ENCODE measurements at places on chromosomes 5 and 9.

DNA sequence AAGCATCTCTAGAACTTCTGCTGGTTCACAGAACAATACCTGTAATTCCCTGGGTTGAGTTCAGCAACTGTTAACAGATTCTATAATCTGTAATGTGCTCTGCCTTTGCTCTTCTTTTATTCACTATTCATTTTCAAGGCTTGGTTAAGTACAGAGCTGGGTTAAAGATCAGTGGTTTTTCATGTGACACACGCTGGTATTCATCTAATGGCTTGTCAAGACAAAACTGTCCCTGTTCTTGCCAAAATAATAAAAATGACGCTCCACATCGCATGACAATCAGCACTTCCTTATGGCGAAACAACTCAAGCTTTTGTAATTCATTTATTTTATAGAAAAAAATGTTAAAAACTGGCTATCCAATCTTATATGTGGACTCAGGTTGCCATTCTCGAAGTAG lies 137.9 kb downstream of the BNC2 start:
- no peak for DNase-seq

DNA sequence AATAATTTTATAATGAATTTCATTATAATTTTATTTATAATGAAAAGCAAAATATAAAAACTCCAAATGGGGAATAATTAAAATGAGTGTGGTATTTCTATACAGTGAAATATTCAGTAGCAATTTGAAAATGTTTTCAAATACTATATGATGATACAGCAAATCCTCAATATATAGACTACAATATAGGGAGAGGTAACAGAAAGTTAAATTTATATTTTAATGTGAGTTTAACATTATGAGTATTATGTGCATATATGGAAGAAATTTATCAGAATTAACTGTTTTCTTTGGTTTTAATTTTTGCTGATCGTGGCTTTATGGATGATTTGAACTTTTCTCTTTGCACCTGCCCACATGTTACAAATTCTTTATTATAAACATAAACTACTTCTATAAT lies 500.9 kb upstream of the ARRDC3 start:
- no peak for DNase-seq

GRCh38 chr9:123081824-123082223 lies 48.4 kb downstream of the GPR21 start:
- DNase-seq, result no peak

DNA sequence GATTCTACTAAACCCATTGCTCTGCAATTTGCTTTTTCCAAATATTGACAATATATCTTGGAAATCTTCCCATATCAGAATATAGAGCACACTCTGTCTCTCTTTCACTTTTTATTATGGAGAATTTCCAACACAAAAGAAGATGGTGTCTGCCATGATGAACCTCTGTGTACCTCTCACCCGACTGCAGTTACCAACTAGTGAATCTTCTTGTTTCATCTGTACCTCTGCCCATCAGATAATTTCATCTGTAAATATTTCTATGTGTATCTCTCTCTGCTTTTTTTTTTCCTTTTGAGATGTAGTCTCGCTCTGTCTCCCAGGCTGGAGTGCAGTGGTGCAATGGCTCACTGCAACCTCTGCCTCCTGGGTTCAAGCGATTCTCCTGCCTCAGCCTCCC lies 62.8 kb downstream of the NTNG2 start:
- no peak for DNase-seq

DNA sequence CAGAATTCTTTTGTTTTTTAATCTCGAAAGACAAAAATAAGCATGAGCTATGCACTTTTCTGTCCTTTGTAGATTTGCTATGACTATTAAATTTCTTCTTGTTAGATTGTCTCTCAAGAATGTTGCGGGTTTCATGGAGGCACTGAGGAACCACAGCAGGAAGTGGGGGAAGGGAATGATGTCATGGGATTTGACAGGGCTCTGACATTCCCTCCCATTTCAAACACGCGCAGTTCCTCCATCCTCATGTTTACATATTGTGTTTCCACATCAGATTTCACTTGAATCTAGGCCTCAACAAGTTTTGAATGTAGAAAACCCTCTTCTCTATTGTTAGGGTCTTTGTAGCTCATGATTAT lies 154.8 kb downstream of the PALM2AKAP2 start:
- DNase-seq, result no peak

- DNase-seq, result no peak
These were observed 538.2 kb downstream of the CCDC171 start for GRCh38 chr9:16090907-16091629.

DNA sequence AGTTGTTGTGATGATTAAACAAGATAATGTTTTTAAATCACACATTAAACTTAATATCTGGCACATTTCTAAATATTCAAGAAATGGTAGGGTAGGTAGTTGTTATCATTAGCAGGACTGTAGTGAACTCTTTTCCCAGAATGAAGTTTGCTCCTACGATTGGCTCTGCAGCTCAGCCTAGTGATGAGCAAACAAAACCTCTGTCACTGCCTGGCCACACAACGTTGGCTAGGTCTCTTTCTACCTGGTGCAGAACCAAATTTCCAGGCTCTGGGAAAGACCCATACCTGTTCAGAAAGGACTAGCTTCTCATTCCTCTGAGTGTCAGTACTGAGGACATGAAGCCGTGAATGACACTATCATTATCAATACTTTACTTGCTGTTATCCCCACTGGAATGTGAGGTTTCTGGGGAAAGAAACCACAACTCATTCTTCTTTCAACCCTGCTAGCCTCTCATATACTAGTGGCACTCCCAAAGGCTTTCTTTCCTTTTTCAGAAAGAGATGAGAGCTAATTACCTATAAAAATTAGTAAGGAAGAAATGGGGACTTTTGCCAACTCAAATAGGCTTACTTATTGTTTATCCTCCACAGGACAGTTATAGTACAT lies 219.3 kb upstream of the TRIM32 start:
- DNase-seq, result no peak

GRCh38 chr9:42388846-42389245 lies 205.4 kb downstream of the SPATA31A6 start:
- no peak for DNase-seq

DNA sequence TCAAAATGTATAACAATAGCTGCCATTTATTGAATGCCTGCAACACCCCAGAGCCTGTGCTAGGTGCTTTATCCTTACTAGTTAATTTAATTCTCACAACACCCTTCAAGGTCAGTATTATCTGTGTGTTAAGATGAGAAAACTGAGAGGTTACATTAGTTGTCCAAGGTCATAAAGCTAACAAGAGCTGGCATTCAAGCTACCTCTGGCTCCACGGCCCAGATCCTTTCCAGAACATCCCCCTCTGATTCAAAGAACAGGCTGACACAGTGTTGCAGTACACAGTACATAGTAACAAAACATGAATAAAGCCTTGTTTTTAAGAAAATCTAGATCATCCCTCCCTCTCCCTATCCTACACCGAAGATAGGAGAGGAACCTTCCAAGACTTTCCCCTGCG lies 9.4 kb upstream of the FRMPD1 start:
- DNase-seq, result no peak

DNA sequence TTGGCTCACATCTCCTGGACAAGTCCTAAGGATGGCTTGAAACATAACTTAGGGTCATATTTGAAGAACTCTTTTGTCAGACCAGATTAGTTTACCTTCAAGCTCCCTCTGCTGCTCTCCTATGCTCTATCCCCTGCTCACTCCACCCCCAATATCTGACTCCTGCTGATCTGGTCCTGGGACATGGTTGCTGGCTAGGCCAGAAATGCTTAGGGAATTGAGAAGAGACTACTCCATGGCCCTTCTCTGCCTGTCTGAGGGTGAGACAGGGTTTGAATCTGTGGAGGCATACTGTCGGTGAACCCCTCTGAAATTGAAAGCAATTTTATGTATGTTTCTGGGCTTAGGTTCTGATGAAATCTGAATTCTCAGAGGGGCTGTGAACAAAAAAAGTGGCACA lies 3.3 kb downstream of the OTULIN start:
- no peak for DNase-seq

DNA sequence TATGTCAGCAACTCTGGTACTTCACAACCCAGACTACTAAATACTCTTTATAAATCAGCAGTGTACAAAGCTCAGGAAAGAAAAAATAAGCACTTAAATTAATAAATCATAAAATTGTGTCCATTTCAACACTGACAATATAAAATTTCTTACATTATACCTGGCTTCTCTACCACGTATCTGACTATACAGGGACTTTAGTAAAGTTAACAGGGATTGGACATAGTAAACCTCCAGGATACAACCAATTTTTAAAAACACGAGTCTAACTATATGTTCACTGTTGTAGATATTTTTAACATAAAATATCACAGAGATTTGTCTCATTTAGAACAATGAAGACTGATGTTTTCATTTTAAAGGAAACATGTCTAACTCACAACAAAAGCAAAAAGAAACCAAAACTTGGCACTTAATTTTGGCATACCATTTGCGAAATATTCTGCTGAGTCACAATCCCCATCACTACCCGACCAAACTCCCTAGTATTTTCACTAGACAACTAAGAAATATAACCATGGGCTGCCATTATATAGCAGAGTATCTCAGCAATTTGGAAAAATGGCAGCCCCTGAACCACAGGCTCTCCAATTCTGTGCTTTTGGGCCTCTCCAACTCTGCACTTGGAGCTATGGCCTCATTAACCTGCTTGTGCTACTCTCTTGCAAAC lies 14.4 kb downstream of the FAM169A start:
- DNase-seq, result no peak

DNA sequence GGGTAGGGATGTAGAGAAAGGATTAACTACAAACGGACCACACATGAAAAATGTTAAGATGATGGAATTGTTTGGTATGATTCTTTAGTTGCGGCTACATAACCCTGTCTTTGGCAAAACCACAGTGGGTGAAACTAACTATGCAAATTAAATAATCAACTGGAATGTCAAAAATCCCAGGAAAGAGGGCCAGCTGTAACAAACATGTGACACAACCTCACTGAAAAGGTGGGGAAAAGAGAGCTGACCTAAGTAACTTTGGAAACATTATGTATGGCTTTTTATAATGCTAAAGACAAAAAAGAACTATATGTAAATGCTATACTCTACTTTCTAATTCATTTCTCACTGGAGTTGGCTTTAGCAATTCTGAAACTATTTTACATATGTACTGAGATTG lies 252.0 kb downstream of the MRPS30 start:
- DNase-seq, result no peak

- no peak for DNase-seq
These were observed 3.6 kb upstream of the B4GALT1 start for GRCh38 chr9:33170464-33171415.

GRCh38 chr9:137638680-137639079 lies 19.9 kb downstream of the EHMT1 start:
- DNase-seq, result no peak

DNA sequence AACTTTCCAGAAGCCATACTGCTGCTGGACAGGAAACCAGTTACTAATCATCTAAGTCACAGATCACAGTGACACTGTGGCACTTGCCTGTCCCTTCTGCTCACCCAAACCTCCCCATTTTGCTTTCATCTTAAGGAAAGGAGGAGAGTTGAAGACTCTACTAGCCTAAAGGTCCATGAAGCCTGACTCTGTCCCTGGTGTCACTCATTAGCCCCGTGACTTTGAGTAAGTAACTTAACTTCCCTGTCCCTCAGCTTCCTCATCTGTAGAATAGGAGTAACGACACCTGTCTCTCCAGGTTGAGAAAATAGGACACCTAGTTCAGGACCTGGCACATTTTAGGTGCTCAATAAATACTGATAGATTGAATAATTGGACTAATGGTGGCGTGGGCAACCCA lies 536 bp upstream of the SLC6A7 start:
- DNase-seq, result no peak

DNA sequence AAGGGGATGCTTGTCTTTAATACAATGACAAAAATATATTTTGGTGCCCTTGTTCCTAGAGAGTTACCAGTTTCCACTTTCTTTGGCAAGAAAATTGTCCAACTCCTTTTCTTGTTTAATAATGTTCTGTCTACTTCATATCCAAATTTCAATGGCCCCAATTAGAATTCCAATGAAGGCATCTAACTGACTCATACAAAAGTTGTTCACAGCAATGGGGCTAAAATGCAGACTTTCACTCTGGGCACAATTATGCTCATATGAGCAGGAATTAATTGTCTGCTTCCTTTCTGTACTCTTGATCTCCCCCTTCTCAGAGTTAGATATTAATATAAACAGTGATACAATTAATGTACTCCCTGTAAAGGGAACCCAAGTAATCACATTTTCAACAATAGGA lies 42.1 kb upstream of the ZNF622 start:
- DNase-seq, result no peak

GRCh38 chr5:34499001-34499734 lies 157.0 kb upstream of the RAI14 start:
- no peak for DNase-seq

- no peak for DNase-seq
These were observed 75.0 kb upstream of the SAP30L start for GRCh38 chr5:154370813-154371212.

- no peak for DNase-seq
These were observed 93.9 kb upstream of the IL33 start for GRCh38 chr9:6121707-6122106.

DNA sequence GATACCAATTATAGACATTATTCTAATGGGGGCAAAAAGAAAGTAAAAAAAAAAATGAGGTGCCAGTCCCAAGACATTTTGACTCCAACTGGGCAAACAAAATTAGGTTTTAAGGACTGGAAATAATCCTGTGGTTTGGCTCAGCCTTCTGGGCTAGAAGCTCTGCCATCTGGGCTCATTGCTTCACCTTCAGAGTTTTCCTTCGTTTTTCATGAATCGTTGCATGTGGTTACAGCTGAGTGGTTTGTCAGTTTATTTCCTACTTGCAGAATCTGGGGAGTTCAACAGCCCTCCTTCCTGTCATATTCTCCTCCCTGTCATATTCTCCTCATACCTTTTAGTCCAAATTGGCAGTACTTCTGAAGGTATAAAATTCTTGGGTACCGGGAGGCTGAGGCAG lies 12.0 kb downstream of the UGT3A2 start:
- no peak for DNase-seq

DNA sequence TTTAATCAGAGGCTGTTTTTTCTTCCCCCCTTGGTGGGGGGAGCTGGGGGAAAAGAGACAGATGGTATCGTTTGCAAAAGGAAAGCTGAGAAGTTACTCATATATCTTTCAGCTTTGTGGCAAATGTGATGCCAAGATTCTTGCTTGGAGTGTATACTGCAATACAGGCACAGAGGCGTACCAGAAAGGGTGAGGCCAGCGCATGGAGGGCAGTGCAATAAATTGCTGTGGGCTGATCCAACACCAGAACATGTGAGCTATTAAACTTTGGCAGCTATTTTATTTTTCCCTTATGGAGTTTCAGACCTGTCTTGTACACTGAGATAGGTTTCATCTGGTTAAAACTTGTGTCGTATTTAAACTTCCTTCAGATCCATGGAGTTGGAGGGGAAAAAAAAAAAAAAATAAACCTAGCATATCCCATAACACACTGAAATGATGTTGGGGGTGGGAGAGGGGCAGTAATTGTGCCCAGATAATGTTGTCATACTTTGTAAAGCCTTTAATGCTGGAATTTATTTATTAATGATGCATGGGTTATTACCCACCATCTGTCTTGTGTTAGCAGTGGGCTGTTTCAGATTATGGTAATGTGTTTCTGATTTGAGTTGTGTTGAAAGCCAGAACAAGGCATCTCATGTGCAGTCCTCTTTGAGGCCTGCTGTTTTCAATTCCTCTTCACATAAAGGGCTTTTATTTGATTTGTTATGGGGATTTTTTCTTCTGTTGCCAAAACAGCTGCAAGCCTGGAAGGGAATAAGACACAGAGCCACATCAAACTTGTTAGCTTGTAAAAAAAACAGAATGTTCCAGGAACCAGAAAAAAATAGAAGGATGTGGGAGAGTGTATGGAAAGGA lies 891.3 kb downstream of the TLE1 start:
- DNase-seq, result no peak

GRCh38 chr9:72119853-72120252 lies 29.4 kb upstream of the GDA start:
- no peak for DNase-seq

Measured in head of caudate nucleus (tissue), 42 donors.